Kidney capillary endothelial cell (primary cell): ENCODE measurements at places on chromosomes 13 and 19.

GRCh38 chr13:74325106-74325505, 190.9 kb upstream of the KLF12 start:
- no peak for DNase-seq

GRCh38 chr13:33537026-33537425, 251.5 kb upstream of the STARD13 start:
- DNase-seq = no peak

DNA sequence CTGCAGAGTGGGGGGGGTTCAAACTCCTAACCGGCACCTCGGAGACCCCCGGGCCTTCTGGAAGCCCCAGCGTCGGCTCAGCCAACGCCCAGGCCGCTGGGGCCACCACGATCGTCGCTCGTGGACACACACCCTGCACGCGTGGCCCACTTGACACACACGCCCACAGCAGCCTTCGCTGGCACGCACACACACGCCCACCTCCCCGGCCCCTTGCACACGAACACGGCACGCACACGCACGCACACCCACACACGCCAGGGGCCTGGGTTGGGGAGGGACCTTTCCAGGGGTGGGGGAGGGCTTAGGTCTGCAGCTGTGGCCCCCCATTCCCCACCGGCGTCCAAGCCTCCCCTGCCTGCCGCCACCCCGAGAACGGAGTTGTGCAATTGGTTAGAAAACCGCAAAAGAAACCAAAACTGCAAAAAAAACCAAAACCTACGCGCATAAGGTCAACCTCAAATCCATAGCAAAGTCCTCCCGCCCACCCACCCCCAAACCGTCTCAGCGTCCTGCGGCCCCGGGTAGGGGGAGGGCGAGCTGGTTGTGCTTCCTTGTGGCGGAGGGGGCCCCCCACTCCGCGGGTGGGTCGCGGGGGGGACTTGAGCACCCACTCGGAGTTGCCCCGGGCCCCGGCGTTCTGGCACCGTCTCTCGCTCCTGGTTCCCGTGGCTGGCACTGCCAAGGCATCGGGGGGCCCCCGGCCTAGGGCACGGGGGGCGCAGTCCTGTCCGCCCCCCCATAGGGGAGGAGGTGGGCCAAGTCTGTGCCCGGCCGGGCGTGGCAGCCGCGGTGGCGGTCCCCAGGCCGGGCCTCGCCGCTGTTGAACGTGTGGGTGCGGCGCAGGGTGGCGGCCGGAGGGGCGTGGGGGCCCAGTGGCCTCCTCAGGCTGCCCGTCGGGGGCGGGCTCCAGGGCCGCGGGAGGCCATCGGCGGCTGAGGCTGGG, 3.3 kb upstream of the LRG1 start:
- no peak for DNase-seq

DNA sequence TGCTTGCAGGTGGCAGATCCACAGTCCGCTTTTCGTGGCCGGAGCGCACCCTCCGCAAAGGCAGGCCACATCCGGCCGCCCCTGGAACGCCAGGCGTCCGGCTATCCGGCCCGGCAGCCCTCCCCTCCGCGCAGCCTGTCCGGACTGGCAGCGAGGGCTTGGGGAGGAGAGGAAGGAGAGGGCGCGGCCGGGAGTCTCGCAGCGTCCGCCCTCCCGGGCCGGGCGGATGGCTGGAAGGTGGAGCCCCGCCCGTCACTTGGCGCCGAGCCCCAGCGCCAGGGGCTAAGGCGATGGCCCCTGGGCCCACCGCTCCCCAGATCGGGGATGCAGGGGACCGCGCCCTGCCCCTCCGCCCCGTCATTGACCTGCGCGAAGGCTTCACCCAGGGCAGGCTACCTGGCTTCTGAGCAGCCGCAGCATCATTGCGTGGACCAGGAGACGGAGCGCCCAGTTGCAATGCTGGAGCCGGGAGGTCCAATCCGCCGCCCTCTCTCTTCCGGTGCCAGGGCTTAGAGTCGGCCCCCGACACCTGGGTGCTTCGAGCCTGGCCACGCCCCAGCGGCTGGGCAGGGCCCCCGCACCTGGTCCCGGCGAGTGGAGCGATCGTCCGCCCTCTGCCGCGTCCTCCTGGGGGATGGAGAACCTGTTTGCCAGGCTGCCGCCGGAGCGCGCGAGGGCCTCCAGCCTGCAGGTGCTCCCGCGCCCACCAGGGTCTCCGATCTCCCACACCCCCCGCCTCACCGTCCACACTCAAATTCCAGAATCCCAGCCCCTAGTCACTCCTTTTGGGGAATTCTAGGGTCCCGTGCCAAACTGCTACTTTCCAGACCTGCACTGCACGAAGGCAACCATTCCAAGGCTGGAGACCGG, at the start of gene FUT1:
TSS of gene FUT1 (minus strand) at position 146 of the 870 bp plus-strand sequence. CDS start 1,360 bp downstream, outside the sequence.
- DNase-seq = peak; percentile 63

- no peak for DNase-seq
Measured at GRCh38 chr13:27012482-27013197, 159.0 kb downstream of the USP12 start.

GRCh38 chr13:83557845-83558244, 324.4 kb downstream of the SLITRK1 start:
- DNase-seq = no peak

GRCh38 chr13:40981361-40981760, 37.8 kb downstream of the ELF1 start:
- no peak for DNase-seq

DNA sequence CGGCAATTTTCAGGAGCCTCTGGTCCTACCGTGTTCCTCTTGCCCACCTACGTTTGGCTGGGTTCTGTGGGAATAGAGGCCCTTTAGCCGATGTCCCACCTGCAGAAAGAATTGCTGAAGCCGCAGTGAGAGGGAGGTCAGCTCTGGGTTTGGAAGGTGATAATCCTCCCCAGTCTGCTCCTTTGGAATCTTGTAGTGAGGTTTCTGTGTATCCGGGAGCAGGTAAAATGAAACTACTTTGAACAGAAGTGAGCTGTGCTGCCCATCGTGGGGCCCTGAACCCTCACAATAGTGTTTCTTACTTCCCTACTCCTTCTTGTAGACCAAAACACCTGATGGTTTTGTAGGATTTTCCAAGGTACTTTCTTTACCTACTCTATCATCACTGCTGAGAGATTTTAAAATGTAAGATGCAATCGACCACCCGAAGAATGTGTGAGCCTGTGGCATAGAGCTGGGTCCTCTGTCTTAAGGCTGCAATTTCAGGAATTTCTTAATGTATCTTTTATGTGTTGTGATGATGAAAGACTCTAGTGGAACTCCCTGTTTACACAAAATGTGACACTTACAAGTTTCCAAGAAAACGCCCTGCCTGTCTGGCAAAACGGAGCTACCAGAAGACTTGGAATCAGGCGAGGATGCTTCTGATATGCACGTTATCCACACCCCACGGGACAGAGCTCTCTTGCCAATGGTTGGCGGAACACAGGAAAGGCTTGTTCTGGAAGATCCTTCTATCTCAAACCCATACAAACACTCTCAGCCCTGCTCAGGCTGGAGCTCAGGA, 76.1 kb downstream of the RGCC start:
- no peak for DNase-seq

- DNase-seq = no peak
Measured at GRCh38 chr13:77124423-77124822, 97.5 kb upstream of the FBXL3 start.
